ENCODE measurements at places on chromosomes 2 and 18. TPM values are rescaled to one million over a fixed set of nuclear protein-coding genes. Genes with fewer than 3 reads are reported as not detected.

DNA sequence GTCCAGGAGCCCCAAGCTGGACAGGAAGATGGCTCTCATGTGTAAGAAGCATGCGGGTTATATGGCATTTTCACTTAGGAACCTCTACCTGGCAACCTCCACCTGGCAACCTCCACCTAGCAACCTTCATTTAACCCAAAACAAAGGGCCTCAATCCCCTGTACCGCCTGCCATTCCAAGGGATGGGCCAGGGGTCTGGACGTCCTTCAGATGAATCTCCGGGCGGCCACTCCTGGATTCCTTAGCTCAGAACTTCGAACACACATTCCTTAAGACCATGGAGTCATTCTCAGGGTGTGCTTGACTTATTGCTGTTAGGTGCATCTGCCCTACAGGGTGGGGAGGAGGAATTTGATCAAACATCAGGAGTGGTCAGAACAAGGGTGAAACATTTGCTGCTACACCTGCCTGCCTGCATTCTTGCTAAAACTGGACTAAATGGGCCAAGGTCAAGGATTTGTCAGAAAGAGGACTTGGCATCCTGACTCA lies 277.6 kb downstream of the PHLPP1 start:
- no peak for DNase-seq

GRCh38 chr18:46422552-46423055 lies 234.4 kb downstream of the LOXHD1 start:
- no peak for DNase-seq

DNA sequence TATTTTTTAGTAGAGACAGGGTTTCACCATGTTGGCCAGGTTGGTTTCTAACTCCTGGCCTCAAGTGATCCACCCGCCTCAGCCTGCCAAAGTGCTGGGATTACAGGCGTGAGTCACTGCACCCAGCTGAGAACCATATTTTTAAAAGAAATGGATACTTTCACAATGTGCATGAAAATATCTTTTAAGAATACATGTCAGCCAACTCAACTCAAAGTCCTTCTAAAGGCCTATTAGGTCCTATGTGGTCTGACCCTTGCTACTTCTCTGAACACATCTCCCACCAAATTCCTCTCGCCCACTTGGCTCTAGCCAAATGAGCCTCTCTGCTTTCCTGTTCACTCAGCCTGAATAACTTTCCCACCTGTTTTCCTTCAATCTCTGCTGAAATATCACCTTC lies 119.6 kb downstream of the MTX2 start:
- DNase-seq: no peak

GRCh38 chr18:11834772-11835171 lies 16.4 kb upstream of the CHMP1B start:
- DNase-seq: no peak

- no peak for DNase-seq
Measured at GRCh38 chr2:65514555-65515195, 82.3 kb upstream of the SPRED2 start.

DNA sequence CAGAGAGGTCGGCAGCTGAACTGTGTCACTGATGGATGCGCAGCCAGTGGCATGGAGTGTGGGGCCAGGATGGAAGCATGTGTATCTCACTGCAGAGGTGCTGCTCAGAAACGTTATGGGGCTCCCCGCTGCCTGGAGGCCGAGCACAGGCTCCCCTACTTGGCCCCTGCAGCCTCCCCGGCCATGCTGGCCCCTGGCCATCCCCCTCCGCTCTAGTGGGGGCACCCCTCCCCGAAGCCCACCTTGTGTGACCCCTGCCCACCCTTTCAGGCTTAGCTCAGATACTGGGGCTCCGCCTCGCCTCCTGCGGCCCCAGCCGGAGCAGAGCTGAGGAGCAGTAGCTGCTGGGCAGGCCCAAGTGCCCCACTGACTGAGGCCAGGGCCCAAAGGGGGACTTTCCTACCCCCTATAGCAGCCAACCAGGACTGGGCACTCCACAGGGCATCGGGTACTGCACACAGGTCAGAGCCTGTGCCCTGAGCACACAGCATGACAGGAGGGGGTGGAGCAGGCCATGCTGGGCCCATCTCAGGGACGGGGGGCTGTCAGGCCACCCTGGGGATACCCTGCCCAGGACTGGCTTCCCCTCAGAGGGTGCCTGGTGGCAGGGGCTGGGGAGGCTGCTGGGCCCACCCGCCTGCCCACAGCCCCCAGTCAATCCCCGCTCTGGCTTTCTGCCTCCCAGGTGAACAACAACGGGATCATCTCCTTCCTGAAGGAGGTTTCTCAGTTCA lies 31.3 kb downstream of the SNED1 start:
- no peak for DNase-seq

GRCh38 chr2:106208874-106209273 lies 14.8 kb upstream of the UXS1 start:
- no peak for DNase-seq

DNA sequence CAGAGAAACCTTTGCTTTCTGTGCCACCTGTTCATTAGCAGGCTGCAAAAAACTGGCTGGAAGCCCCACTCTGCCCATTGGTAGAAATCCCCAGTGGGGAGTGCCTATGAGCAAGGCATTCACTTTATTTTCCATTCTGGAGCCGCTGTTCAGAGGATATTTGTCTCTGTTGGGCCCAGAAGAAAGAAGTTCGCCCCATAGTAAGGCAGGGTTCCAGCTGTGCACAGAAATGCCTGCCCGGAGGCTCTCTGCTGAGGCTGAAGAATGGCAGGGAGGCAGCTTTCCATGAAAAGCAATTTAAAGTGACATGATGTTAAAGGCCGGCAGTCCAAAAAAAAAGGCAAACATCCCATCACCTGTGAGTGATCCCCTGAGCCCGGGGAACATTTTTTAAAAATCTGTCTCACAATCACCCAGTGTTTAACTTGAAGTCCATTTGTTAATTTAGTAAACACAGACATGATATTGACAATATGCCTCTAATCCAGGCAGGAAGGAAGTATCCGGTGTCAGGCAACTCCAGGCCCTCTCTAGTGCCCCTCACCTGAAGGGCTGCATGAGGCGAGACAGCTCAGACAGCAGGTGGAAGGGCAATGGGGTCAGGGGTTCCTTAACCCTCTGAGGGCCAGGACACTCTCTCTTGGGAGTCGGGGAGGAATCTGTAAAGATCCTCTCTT lies 265.1 kb upstream of the SIX2 start:
- DNase-seq: no peak

- DNase-seq: no peak
Measured at GRCh38 chr2:218357236-218358177, 850 bp downstream of the CATIP start.

GRCh38 chr2:205166745-205167144 lies 515.6 kb upstream of the NRP2 start:
- DNase-seq: no peak

- DNase-seq: no peak
Measured at GRCh38 chr2:216109962-216110614, 940 bp downstream of the XRCC5 start.

DNA sequence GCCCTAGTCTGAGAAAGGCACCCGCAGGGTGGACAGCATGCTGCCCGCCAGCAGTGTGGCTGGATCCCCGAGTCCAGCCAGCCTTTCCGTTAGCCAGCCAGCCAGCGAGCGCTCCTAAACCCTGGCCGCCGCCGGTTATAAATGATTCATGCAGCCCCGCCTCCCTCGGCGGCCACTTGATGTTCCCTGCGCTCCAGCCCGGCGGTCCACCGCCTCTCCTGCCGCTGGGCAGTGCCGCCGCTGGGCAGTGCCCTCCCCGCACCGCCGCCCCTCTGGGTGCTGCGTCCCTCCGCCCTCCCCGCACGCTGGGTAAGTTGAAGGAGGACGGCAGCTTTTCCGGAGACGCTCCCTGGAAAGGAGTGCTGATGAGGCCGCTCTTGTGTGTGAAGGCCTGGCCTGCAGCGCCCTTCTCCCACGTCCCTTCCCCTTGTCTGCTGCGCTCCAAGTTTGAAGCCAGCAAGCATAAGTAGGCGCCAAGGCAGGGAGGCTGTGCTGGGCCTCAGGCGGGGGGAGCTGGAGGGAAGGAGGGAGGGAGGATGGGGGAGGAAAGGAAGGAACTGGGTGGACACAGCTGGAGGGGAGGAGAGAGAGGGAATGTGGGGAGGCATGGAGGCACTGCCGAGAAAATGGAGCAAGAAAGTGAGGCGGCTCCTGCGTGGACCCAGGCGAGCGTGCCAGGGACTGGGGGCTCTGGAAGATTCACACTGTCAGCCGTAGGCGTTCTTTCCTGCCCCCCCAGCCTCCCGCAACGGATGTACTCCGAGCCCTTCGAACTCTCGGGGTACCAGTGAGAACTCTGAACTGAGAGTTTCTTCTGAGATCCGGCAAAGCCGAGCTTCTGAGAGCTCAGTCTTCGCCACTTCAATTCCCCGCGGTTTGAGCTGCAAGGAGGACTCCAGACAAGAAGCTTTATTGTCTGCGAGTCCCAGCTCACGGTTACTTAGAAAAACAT lies 131.9 kb downstream of the GLI2 start:
- DNase-seq: peak; percentile 77

GRCh38 chr2:44719562-44719961 lies 221.9 kb upstream of the SIX3 start:
- no peak for DNase-seq

- peak; percentile 96 for DNase-seq
Measured at GRCh38 chr2:201231781-201232466, 28.4 kb upstream of the CASP8 start.

- DNase-seq: no peak
Measured at GRCh38 chr18:34358923-34359322, 134.2 kb upstream of the NOL4 start.

DNA sequence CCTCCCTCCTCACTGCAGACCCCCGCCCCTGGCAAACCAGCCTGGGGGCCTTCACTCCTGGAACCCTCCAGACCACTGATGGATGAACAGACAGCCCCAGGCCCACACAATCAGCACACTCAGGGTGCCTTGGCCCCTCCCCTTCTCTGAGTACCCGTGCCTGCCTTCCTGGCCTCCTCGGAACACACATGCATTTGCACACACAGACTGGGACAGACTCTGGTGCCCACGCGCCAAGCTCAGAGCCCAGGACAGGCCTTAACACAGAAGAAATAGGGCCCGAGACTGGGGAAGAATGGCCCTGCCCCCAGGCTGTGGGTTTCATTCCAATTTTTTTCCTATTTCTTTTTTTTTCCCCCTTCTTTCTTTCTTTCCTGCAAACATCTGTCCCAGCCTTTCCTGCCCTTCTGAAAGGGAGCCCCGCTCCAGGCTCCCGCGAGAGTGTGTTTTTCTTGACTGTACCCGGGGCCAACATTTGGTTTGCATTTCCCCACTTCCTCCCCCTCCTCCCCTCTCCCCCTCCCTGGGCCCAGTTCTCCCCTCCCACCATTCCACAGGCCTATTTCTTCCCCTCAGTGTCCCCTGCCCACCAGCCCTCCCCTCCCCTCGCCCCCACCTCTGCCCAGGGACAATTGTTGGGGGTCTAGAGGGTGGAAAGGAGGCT lies 618 bp upstream of the TNS1 start:
- DNase-seq: no peak

DNA sequence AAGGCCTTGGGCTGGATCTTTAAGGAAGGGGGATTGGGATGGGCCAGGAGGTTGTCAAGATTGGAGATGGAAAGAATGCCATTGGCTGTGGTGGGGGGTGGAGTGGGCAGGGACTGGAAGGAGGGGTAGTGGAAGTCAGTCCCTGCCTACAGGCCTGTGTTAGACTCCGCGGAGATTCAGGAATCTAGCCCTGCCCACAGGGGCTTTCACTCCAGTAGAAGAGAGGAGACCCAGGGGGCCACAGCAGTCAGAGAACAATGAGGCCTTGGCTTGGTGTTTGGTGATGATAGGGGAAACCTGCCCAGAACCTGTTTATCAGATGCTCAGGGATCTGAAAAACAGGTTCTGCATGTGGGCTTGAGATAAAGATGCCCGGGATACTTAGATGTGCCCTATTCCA lies 6.1 kb downstream of the STEAP3 start:
- DNase-seq: no peak

DNA sequence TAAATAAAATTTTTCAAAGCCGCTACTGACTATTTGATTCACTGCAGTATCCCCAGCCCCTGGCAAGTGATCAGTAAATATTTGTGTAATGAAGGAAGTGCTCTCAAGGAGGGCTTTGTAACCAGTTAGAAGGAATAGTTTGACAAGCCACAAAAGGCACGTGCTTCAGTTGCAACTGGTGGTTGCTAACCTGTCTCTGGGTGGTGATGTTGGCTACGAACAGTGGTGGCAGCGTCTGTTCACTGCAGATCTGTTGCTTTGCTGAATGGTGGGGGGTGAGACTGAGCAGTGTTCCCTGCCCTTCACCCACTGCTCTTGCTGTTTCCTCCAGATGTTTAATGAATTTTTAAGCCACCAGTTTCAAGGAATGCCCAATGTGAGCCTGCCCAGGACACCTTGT lies 73.9 kb upstream of the SIX2 start:
- DNase-seq: no peak

DNA sequence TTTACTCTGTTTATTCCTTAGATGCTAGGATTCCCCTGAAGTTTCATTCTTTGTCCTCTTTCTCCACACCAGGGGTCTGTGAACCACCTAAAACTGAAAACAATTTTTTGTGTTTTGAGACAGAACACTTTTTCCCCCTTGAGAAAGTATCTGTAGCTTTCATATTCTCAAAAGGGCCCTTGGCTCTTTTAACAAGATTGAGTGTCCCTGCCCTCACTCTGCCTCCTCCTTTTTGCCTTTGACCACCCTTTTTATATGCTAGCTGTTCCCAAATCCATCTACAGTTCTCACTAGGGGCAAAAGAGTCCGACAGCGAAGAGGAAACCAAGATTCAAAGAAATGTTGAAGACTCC lies 883 bp upstream of the EHBP1 start:
- no peak for DNase-seq

GRCh38 chr2:198236338-198236737 lies 431.9 kb downstream of the PLCL1 start:
- DNase-seq: no peak

The INHA gene
- not detected for total RNA-seq

The CHAC2 gene
- 1.6 TPM for total RNA-seq

The CNGA3 gene
- 0.18 TPM for total RNA-seq

The HOXD3 gene
- total RNA-seq: 0.47 TPM

The HOXD1 gene
- 3.4 TPM for total RNA-seq

The SUMO1 gene
- 70.1 TPM for total RNA-seq

The ALLC gene
- total RNA-seq: not detected

The SOX11 gene
- total RNA-seq: 0.03 TPM

All from lower lobe of right lung (tissue), 2 donors.